ENCODE measurements at places on chromosomes 16 and 17.

DNA sequence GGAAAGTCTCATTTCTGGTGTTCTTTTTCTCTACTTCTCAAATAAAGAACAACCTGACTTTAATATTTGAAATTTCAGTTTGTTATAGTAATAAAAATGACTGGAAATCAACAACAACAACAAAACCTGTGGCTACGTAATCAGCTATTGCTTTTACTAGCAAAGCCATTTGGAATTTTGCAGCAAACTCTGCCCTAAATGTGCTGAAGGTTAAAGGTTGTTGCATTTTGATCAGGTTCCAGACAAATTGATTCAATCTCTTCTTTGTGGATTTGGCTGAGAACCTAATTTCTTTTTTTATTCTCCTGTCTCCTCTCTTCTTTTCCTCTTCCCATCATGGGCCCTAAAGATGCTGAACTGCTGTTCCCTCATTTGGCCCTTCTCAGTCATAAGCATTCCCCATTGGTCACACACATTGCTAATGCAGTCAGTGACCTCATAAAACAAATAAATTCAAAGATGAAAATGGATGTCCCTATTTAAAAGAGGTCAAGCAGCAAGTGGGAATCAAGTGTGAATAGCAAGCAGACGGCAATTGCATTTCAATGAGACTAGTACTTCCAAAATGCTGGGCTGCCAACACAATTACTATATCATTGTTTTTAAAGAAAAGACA, 795.1 kb upstream of the CDH8 start:
- no peak for DNase-seq

DNA sequence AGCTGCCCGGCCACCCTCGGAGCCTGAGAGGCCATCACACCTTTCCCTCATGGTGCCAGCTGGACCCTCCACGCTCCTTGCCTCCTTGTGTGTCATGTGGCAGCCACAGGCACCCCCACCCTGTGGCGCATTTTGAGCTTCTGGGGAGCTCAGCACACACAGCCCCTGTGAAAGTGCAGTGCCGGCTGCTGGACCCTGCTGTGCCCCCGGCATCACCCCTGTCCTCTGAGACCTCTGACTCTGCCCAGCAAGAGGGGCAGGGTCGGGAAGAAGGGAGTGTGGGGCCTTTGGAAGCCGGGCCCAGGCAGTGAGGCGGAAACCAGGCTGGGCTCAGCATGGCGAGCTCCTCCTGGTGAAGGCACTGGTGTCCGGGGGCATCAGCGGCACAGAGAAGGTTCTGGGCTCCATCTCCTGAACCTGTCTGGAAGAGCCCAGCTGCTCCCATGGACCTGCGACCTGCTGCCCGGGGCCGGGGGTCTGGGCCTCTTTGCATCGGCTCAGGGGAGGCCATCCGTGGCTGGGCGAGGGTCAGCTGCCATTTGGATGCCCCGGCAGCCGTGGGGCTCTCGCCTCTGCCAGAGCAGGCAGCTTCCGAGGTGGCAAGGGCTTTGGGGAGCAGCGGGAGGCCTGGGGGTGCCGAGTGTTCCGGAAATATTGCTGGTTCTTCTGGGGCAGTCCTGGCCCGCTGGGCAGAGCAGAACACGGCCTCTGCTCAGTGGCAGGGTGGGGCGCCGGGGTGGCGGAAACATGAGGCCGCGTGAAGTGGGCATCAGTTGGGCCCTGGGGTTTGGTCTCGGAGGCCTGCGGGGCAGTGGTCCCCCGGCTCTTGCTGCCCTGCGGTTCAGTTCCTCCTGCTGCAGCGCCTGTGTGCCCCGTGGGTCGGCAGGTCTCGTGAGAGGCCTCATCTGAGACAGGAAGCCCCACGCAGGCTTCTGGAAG, 17.9 kb downstream of the CENPX start:
- no peak for DNase-seq

DNA sequence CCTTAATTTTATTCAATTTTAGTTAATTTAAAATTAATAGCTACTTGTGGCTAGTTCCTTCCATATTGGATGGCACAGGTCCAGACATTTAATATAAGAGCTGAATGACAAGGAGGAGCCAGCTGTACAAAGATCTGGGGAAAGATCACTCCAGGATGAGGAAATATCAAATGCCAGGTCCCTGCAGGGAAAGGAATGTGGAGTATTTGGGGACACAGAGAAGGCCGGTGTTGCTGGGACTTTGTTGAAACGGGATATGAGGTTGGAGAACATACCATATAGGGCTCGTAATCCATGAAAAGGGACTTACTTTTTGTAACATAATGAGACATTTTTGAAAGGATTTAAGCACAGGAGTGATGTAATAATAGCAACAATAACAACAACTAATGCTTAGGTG, 426.8 kb downstream of the HS3ST4 start:
- DNase-seq, result no peak

GRCh38 chr17:74730491-74731346, 6.3 kb upstream of the RAB37 start:
- DNase-seq, result no peak

GRCh38 chr16:84836234-84836647, 16.5 kb downstream of the CRISPLD2 start:
- DNase-seq, result peak; percentile 100

- no peak for DNase-seq
These were observed 3.3 kb downstream of the COTL1 start for GRCh38 chr16:84614623-84614967.

DNA sequence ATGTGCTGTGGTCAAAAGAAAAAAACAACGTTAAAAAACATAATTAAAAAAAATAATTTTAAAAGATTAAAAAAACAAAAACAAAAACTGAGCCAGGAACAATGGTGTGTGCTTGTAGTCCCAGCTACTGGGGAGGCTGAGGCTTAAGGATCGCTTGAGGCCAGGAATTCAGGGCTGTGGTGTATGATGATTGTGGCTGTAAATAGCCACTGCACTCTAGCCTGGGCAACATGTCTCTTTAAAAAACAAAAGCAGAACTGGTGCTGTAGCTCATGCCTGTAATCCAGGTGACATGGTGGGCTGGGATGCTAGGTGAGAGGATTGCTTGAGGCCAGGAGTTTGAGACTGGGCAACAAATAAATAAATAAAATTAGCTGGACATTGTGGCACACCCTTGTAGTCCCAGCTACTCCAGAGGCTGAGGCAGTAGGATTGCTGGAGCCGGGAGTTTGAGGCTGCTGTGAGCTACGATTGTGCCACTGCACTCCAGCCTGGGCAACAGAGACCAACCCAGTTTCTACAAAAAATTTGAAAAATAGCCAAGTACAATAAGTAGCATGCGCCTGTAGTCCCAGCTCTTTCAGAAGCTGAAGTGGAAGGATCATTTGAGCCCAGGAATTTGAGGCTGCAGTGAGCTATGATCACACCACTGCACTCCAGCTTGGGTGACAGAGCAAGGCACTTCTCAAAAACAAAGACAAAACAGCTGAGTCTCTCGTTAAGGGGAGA, 43.6 kb downstream of the NFATC3 start:
- no peak for DNase-seq

DNA sequence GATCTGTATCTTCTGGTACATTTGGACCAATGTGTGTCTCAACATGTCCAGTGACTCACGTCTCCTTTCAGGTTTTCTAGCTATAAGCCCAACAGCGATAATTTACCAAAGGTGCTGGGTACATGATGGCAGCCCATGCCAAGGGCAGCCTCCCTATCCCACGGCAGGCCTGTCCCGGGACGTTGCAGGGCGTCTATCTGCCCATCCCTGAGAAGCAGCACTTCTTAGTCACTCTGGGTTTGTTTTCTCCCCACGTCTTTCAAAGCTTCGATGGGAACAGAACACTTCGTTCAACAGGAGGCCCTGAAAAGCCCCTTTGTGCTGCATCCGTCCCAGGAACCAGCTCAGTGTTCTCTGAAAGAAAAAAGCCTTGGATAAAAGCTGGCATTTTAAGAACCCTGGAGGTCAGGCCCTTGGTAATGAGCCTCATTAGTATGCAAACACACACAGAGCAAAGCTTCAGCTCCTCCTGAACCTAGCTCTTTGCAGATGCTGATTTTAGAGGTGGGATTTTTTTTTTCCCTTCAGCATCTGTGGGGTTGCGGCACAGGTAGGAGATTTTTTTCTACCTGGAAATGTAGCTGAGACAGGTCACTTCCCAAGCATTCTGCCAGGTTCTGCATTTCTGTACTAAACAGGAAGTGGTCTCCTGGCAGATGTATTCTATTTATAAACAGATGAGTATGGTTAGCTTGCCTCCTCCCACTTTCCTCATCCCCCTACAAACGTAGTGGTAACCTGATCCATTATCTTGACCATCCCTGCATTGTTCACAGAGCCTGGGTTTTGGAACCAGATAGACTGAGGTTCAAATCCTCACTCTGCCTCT, 17.5 kb upstream of the MT4 start:
- DNase-seq, result peak; percentile 46

DNA sequence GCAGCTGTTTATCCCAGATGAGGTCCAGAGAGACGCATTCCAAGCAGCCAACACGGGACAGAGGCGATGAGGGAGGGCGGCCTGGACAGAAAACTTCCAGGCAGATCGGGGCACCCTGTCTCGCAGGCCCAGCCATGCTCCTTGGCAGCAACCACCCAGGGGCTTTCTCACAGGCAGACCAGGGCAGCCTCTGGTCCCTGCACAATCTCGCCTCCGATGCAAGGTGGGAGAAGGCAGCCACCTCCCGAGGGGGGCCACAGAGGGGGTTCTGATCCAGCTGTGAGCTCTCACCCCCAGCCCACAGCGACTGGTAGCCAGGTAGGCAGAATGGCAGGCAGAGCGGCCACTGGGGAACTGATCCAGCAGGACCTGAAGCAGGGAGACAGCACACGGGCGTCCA, 48.7 kb downstream of the LMF1 start:
- no peak for DNase-seq

- no peak for DNase-seq
These were observed 3.2 kb downstream of the FCSK start for GRCh38 chr16:70457446-70458166.
